A549 treated with CORT108297 at 1 μM for 4 hours (cell line): ENCODE measurements at places on chromosomes 16 and 17. TPM values are rescaled to one million over a fixed set of nuclear protein-coding genes. Genes with fewer than 3 reads are reported as not detected.

KRTAP9-2 gene
- total RNA-seq: not detected in 5 replicates

KCNJ12 gene
- 0.68 to 1.2 TPM (median 1.0 TPM) in 5 replicates for total RNA-seq

WNT9B gene
- total RNA-seq: not detected in 5 replicates

PLEKHG4 gene
- total RNA-seq: 12.3 to 18.7 TPM (median 16.7 TPM) in 5 replicates

SPN gene
- 0.02 to 0.05 TPM in 2 of 5 replicates, not detected in the others for total RNA-seq

TPSD1 gene
- not detected in 5 replicates for total RNA-seq

PTX4 gene
- total RNA-seq: not detected in 5 replicates

KRT12 gene
- total RNA-seq: not detected in 5 replicates

KRT28 gene
- not detected in 5 replicates for total RNA-seq

CACNG5 gene
- total RNA-seq: 0.10 TPM in 1 of 5 replicates, not detected in the others

KRT14 gene
- total RNA-seq: 0.08 to 0.34 TPM (median 0.13 TPM) in 3 of 5 replicates, not detected in the others

CAMKK1 gene
- total RNA-seq: 14.0 to 18.0 TPM (median 17.6 TPM) in 5 replicates

ITGB4 gene
- total RNA-seq: 48.5 to 68.4 TPM (median 60.7 TPM) in 5 replicates

SPECC1 gene
- total RNA-seq: 44.3 to 60.0 TPM (median 47.2 TPM) in 5 replicates

TACO1 gene
- total RNA-seq: 49.3 to 54.5 TPM (median 53.6 TPM) in 5 replicates

HOXB6 gene
- total RNA-seq: 4.2 to 6.5 TPM (median 6.2 TPM) in 5 replicates

KCTD19 gene
- total RNA-seq: 0.09 to 0.46 TPM (median 0.21 TPM) in 5 replicates

PLA2G10 gene
- 0.21 to 0.29 TPM (median 0.24 TPM) in 4 of 5 replicates, not detected in the other for total RNA-seq

RBFOX1 gene
- total RNA-seq: not detected in 5 replicates

AOC3 gene
- 1.1 to 2.3 TPM (median 1.2 TPM) in 5 replicates for total RNA-seq

KRT33A gene
- not detected in 5 replicates for total RNA-seq

ACSM5 gene
- 0.03 TPM in 1 of 5 replicates, not detected in the others for total RNA-seq

MC1R gene
- total RNA-seq: 5.2 to 8.1 TPM (median 7.6 TPM) in 5 replicates

TBC1D26 gene
- 0.02 TPM in 1 of 5 replicates, not detected in the others for total RNA-seq

ATP6V0C gene
- 148 to 313 TPM (median 244 TPM) in 5 replicates for total RNA-seq

ITGA2B gene
- 0.78 to 1.9 TPM (median 1.6 TPM) in 5 replicates for total RNA-seq

METTL2A gene
- total RNA-seq: 28.2 to 30.2 TPM (median 30.0 TPM) in 5 replicates

LRRC37A gene
- 0.51 to 0.95 TPM (median 0.85 TPM) in 5 replicates for total RNA-seq

B4GALNT2 gene
- 0.32 to 0.67 TPM (median 0.40 TPM) in 5 replicates for total RNA-seq

CD300A gene
- total RNA-seq: 0.07 to 0.12 TPM (median 0.07 TPM) in 3 of 5 replicates, not detected in the others

RND2 gene
- 0.13 to 0.22 TPM (median 0.15 TPM) in 5 replicates for total RNA-seq

NGFR gene
- total RNA-seq: 0.32 to 0.82 TPM (median 0.78 TPM) in 5 replicates

CCL3 gene
- total RNA-seq: not detected in 5 replicates

CYGB gene
- total RNA-seq: 0.91 to 1.8 TPM (median 1.1 TPM) in 5 replicates

NLRC3 gene
- total RNA-seq: 0.01 to 0.05 TPM (median 0.02 TPM) in 4 of 5 replicates, not detected in the other

ENPP7 gene
- total RNA-seq: not detected in 5 replicates

RNU2-1 gene
- not detected in 5 replicates for total RNA-seq

PPM1E gene
- 0.06 to 0.08 TPM (median 0.07 TPM) in 5 replicates for total RNA-seq

FBF1 gene
- total RNA-seq: 5.3 to 10.9 TPM (median 9.6 TPM) in 5 replicates
